ENCODE measurements at places on chromosomes 6 and 20.
A peak's percentile ranks its signal among the peaks of the same experiment; 100 is the strongest.

DNA sequence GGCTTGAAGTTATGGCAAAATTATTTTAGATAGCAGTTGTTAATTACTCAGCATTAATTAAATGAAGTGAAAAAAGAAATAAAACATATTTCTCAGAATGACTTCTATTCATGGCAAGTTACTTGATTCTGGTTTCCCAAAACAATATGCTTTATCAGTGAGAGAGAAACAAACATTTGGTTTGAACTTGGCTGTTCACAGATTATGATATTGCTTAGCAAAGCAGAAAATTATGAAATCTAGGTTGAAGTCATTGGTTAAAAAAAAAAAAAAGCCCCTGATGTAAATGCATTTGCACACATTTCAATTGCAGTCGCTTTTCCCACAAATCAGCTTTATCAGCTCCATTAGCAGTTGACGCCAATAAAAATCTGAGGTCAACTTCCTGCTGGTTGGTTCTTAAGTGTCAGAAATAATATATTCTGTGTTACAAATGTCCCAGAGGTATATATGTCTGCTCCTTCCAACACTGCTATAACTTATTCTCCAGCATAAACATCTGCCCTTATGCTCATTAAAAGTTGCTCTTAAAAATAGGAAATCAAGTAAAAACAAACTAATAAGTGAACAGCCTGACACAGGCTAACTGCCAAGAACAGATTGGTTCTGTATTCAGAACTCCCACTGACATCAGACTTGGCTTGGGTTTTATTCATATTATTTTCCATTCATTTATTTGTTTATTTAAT, 275.4 kb downstream of the PHF3 start:
- no peak for DNase-seq

DNA sequence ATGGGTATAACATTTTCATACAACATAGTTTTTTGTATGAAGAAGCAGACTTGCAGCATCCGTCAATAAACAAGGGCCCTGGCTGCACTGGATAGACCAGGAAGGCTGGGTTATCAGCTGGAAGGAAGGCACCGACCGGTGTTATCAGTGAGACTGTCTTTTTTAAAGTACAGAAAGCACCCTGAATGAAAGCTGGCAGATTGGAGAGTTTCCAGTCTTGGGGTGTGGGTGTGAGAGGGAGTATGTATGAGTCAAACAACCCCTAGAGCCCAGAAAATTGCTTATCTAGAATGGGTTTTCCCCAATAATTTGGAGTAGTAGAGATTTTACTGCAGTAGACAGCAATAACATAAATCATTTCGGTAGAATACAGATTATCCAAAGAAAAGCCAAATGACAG, 42.4 kb downstream of the TXLNB start:
- DNase-seq, result no peak

DNA sequence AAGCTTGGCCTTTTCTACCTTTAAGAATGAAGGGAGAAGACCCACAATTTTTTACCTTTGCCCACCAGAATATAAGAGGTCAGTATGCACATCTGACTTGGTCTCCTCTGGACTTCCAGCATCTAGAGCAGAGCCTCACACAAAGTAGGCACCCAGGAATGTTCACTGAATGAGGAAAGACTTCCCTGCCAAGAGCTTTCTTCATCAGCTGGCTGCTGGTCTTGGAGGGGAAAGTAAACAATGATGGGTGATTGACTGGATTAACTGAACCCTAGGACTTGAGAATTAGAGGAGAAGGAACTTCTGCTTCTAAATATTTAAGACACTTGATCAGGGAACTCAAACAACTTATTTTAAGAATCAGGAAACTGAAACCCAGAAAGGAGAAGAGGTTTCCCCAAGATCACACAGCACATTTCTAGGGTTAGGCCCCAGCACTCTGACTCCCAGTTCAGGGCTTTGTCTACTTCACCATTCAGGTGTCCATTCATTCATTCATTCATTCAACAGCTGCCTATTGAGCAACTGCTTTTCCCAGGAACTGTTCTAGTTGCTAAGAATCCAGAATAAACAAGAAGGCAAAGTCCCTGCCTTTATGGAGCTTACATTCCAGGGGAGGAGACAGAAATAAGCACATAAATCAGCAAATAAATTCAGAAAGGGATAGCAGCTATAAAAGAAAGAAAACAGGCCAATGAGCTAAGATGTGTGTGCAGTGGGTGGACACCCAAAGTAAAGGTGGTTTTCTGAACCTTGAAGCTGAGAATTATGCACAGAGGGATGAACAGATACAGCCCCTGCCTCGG, 216.9 kb upstream of the LRFN2 start:
- DNase-seq, result no peak

DNA sequence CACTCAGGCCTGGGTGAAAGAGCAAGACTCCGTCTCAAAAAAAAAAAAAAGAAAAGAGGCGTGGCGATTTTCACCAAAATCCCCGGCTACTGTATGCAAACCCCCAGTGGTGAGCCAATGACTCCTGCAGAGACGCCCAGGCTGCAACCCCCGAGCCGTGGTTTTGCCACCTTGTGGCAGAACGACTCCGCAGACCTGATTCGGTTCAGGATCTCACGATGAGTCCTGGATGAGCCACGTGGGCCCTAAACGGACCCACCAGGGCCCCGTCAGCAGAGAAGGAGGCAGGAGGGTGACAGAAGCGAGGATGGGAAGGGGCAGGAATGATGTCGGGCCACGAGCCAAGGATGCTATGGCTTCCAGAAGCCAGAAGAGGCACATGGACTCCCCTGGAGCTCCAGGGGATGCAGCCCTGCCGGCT, 42.5 kb downstream of the SLC2A4RG start:
- DNase-seq, result peak; percentile 59
